ENCODE measurements at places on chromosomes 1 and 21. TPM values are rescaled to one million over a fixed set of nuclear protein-coding genes. Genes with fewer than 3 reads are reported as not detected.

- DNase-seq: peak; percentile 75
Observed at GRCh38 chr1:90707363-90707710, 9.8 kb downstream of the BARHL2 start.

GRCh38 chr1:161719325-161719611 is 2.1 kb upstream of the FCRLB start:
- no peak for DNase-seq

Gene HECTD3
- total RNA-seq: 32.3 TPM

DNA sequence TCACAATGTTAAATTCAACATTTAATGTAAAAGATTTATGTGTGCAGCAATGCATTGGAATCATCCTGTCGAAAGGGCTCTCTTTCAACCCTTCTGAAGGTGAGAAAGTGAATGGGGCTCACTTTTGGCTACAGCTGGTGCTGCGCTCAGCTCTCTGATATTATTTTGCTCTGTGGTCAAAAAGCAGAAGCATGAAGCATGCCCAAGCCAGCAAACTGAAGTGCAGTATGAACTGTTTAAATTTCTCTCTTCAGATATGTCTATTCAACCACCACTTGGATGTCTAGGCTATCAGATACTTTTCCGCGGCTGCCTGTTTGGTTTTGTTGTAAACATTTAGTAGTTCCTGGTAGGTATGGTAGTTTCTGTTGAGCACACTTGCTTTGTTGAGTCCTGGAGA is 216.9 kb upstream of the TMPRSS15 start:
- DNase-seq: no peak

Gene LRRC71
- 0.34 TPM for total RNA-seq

Gene KPRP
- total RNA-seq: not detected

GRCh38 chr21:45253180-45253579 is 34.5 kb downstream of the POFUT2 start:
- DNase-seq: no peak

Gene WDR64
- not detected for total RNA-seq

- DNase-seq: no peak
Observed at GRCh38 chr1:169367096-169367685, 406 bp downstream of the NME7 start.

DNA sequence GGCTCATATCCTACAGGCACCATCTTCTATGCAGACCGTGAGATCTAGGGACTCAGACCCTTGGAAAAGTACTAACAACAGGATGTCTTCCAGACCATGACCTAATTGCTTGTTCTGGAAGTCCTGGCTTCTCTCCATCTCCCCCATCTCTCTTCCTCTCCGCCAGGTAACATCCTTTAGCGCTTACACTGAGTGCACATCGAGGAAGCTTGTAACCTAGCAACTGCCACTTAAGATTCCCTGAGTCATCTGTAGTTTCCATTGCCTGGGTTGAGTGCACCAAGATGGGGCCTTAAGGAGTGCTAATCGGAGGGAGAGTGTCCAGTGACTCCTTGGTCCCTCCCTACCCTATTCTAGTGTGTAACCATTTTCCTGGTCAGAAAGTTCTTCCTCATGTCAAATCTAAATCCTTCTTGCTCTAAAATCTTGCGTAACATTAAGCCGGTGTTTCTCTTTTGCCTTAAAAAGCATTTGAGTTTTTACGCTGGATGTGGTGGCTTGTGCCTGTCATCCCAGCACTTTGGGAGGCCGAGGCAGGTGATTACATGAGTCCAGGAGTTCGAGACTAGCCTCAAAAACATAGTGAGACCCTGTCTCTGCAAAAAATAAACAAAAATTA is 9.7 kb downstream of the KLHDC8A start:
- DNase-seq: no peak

Gene MANEAL
- total RNA-seq: 1.4 TPM

Gene PTGS2
- total RNA-seq: 20.2 TPM

Gene AMY2B
- 12.6 TPM for total RNA-seq

- no peak for DNase-seq
Observed at GRCh38 chr1:202088206-202088605, 34.5 kb upstream of the GPR37L1 start.

Gene ITPKB
- 21.2 TPM for total RNA-seq

DNA sequence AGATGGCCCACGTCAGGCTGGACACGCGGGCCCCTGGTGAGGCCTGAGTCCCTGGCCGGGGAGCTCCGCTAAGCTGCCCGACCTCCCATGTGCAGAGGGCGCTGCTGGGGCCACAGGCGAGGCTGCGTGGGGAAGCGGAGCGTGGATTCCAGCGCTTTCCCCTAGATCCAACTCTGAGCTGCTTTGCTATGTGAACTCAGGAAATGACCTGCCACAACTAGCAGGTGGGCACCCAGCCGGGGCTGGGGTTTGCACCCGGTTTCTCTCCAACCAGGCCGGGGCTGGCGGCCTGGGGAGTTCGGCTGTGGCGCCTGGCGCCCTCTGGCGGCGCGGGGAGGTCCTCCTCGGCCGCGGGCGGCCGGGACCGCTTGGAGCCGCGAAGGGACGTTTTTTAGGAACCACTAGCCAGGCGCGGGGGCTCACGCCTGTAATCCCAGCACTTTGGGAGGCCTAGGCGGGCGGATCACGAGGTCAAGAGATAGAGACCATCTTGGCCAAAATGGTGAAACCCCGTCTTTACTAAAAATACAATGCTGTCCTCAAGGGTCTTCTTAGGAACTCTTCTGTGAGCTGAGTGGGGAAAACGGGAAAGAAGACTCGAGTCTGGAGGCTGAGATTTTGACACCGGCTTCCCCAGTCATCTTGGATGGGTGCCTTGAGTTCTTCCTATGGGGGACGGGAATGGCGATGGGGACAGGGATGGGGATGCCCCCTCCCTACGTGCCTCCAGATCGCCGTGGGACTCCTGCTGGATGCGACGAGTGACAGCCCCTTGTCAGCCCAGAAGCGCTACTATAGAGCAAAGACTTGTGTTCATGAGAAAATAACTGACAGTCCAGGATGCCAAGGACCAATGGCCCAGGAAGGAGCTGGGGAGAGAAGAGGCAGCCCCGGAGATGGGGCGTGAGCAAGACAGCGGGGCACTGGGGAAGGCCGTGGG is 12.6 kb downstream of the PYCR2 start:
- DNase-seq: peak; percentile 81

GRCh38 chr1:17472814-17473213 is 33.3 kb upstream of the RCC2 start:
- no peak for DNase-seq

GRCh38 chr1:56031001-56031400 is 548.4 kb downstream of the PLPP3 start:
- no peak for DNase-seq

DNA sequence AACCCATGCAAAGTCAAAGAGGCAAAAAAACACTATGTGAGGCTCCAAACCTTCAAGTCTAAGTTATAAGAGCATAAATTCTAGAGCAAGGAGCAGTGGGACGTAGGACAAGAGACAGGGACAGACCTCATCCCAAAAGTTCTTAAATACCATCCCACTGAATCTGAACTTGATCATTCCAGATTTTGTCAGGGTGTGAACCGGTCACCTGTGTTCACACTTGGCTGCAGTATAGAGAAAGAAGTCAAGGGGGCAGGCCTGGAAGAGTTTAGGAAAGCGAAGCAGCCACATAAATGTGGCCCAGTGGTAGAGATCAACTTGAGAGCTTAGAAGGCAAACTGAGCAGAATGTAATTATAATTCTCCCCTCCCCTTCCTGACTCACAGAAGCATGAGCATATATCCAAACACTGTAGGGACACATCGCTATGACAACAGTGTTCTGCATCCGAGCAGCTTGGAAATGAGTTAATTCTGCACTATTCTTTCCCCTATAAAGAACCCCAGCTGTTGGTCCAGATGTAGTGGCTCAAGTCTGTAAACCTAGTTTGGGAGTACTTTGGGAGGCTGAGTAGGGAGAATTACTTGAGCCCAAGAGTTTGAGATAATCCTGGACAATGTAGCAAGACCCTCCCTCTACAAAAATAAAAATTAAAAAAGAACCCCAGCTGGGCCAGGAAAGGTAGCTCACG is 2.7 kb downstream of the AKR7A2 start:
- no peak for DNase-seq

DNA sequence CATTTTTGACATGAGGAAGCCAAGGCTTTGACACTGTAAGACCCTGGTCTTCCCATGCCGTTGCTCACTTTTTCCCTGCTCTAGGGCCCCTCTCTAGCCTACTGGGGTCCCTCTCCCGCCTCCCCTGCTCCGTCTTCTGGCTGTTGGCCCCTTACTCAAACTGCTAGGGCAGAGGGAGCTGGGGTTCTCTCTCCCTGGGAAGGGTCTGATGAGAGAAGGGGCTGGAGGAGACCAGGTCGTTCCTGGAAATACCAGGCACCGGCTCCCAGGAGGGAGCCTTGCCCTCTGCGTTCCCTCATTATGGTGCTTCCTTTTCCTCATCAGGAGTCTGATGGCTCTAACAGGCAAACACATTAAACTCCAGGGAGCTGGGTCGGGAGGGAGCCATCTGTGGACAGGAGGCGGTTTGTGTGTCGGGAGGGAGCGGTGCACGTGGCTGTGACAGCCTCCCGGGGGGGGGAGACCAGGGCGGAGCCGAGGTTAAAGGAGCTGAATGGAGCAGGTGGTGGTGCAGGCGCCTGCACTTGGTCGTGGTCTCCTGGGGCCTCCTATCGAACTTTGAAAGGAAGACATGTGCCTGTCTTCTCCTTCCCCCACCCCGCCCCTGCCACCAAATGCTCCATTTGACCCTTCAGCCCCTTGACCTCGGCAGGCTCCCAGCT is 35.4 kb upstream of the LHX4 start:
- DNase-seq: no peak

Gene ZYG11A
- 0.14 TPM for total RNA-seq

Gene CDK11B
- total RNA-seq: 27.2 TPM

Gene COL8A2
- 10.5 TPM for total RNA-seq

- peak; percentile 62 for DNase-seq
Observed at GRCh38 chr1:119712342-119713038, 756 bp downstream of the PHGDH start.

DNA sequence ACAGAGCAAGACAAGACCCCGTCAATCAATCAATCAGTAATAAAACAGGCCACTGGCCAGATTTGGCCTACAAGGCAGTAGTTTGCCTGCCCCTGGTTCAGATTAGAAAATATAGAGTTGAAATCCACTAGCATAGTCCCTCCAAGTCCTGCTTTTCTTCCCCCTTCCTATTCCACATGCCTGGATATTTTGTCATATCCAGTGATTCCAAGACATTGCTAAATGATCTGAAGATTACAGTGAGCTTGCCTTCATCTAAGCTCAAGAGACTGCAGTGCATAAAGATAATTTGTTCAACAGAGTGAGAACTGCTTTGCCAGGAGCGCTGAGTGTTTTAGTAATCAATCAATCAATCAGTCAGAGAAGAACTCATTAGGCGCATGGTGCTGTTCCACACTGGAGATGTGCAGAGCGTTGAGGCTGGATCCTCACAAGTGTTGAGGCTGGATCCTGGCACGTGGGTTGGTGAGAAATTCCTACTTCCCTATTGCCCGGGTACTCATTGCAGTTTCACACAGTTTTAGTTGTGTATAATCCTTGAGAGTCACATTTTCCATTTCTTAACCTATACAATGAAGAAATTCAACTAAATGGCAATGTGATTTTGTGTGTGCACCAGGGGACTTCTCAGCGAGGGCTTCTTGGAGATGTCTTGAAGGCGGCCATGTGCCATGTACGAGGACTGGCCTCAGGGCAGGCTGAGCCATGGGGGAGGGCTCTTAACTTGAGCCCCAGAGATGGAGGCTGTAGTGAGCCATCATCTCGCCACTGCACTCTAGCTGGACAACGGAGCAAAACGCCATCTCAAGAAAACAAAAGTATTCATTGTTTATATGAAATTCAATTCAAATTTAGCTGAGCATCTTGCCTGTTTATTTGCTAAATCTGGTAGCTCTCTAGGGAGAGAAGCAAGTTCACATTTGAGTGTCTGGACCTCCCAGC is 76.3 kb downstream of the TOMM20 start:
- DNase-seq: no peak

GRCh38 chr1:98388441-98388840 is 273.1 kb upstream of the SNX7 start:
- DNase-seq: no peak

Gene PLA2G2F
- not detected for total RNA-seq

DNA sequence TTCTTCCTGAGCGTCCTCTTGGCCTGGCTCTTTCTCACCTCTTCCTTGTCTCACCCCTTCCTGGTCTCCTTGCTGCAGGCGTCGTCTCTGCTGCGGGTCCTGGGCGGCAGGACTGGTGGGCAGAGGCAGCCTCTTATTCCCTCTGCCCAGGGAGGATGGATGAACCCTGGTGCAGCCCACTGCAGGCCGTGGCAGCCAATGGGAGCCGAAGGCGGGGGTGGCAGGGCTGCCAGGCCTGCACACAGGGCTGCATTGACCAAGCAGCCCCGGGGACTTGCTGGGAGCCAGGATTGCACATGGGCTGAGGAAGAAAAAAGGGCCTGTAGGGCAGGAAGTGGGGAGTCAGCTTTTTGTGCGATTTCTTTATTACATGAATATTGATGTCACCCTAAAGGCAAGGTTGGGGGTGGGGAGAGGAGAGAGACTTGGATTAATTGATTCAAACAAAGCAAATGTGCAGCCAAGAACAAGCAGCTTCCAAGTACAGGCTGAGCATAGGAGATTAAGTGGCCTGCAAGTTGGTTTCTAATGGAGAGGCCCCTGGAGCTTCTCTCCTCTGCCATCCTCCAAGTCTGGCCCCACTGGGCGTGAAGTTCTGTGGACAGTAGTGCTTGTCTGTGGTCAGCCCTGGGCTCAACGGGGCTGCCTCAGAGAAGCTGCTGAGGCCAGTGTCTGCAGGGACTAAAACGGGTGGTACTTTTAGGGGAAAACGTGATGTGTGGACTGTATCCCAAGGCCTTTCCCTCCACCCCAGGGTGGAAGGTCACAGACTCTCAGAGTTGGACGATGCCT is at the start of gene S100B:
Gene S100B, minus strand, starts transcription at position 108 of the 792 bp plus-strand sequence. CDS start 2,667 bp downstream, outside the sequence.
- DNase-seq: no peak

DNA sequence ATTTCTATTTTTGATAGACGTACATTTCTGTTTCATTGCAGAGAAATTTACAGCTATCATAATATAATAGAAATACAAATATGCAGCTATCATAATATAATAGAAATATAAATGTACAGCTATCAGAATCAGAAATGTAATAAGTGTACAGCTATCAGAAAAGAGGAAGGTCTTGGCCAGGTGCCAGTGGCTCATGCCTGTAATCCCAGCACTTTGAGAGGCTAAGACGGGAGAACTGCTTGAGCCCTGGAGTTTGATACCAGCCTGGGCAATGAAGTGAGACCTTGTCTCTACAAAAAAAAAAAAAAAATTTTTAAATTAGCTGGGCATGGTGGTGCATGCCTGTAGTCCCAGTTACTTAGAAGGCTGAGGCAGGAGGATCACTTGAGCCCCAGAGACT is 37.9 kb downstream of the PIGM start:
- DNase-seq: no peak

GRCh38 chr1:94946886-94947285 is 20.0 kb upstream of the CNN3 start:
- no peak for DNase-seq

- no peak for DNase-seq
Observed at GRCh38 chr1:175597969-175598765, 145.2 kb downstream of the TNR start.

GRCh38 chr1:231684356-231685244 is 58.0 kb downstream of the DISC1 start:
- DNase-seq: no peak
